ENCODE measurements at places on chromosomes 7 and 10.

DNA sequence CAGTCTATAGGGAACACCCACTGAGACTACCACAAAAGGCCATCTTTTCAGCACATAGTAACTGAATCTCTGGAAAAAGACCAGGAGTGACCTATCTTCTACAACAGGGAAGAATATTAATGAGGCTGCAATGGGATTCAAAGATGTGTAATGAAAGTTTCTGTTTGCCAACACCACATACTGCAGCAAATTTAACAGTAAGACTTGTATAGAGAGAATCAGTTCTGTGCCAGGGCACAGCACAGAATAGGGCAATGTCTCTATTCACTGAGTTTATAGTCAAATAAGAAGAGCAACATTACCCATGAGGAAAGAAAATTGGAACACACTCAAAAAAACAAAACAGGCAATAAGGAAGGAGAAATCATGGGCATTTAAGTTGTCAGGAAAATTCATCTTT is 91.4 kb upstream of the PTN start:
- no peak for DNase-seq

- DNase-seq, result no peak
Measured at GRCh38 chr7:52074912-52075311, 758.3 kb upstream of the COBL start.

- DNase-seq, result no peak
Measured at GRCh38 chr10:43134126-43134905, 3.9 kb upstream of the CSGALNACT2 start.

DNA sequence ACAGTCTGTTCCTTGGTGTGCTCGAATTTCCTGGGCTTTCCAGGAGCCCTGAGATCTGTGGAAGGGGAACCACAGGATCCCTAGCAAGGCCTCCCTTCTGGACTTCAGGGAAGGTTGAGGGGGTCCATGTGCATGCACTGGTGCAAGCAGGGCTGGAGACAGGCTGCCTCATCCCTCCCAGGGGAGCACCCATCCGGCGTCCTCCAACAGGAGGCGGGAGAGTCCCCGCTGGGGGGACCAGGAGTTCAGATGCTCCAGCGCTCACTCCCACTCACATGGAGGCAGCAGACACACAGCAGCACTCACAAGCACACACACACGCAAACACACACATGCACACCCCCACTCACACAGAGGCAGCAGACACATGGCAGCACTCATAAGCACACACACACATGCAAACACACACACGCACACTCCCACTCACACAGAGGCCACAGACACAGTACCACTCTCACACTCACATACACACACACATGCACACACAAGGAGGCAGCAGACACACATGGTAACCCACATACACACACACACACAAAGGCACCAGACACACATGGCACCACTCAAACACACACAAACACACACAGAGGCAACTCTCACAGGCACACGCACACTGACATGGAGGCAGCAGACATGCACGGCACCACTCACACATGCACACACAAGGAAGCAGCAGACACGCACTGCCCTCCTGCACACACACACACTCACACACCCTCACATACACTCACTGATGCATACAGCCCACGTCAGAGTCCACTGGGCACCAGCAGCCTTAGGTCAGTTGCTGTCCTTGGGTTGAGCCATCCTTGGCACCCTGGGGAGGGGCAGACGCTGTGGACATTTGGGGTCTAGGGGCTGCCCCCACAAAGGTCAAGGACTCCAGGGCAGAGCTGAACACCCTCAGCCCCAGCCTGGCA is 247.0 kb upstream of the PPP2R2D start:
- no peak for DNase-seq

DNA sequence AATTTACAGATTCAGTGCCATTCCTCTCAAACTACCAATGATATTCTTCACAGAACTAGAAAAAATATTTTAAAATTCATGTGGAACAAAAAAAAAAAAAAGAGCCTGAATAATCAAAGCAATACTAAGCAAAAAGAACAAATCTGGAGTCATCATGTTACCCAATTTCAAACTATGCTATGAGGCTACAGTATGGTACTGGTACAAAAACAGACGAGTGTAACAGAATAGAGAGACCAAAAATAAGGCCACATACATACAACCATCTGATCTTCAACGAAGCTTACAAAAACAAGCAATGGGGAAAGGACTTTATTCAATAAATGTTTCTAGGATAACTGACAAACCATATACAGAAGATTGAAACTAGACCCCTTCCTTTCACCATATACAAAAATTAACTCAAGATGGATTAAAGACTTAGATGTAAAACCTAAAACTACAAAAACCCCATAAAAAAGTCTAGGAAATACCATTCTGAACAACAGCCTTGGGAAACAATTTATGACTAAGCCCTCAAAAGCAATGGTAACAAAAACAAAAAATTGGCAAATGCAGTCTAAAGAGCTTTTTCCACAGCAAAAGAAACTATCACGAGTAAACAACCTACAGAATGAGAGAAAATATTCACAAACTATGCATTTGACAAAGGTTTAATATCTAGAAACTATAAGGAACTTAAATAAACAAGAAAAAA is 207.7 kb downstream of the PTN start:
- DNase-seq, result no peak

DNA sequence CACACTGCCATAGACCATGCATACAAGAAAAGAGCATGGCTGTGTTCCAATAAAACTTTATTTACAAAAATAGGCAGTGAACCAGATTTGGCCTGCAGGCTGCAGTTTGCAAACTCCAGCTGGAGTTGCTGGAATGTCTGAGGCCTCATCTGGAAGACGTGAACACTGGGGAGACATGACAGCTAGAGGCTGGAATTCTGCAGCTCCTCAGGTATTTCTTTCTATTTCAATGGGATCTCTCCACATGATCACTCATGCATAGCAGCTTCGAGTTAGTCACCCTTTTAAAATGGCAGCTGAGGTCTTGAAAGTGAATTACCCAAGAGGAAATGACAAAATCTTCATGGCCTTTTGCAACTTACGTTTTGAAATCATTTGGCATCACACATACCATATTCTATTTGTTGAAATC is 52.6 kb upstream of the BET1 start:
- no peak for DNase-seq
